ENCODE measurements at places on chromosomes 12 and 14.

DNA sequence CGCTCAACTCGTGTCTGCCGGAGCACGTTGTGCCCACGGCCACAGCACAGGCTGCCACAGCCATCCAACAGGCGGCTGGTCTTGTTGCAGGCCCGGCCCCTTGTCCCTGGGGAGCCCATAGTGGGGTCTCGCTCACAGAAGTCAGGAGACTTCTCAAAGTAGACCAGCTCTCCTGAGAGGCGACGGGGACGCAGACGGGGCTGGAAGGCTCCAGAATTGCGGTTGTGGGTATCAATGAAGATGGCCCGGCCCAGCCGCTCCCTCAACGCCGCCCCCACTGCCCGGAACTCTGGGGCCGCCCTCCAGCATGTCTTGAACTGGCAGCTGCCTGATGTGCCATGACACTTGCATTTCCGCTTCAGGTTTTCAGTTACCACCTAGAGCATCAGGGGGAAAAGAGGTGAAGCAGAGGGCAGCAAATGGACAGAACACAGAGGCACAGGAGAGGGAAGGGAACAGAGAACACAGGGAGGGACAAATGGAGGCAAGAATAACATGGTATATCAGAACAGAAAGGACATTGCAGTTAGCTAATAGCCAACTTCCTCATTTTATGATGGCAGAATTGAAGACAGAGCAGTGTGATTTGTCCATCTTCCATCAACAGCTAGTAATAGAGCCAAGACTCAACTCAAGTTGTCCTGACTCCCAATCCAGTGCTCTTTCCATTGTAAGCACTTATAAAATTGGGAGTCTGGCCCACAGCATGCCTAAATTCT, 5.2 kb downstream of the WNT10B start:
- no peak for DNase-seq

DNA sequence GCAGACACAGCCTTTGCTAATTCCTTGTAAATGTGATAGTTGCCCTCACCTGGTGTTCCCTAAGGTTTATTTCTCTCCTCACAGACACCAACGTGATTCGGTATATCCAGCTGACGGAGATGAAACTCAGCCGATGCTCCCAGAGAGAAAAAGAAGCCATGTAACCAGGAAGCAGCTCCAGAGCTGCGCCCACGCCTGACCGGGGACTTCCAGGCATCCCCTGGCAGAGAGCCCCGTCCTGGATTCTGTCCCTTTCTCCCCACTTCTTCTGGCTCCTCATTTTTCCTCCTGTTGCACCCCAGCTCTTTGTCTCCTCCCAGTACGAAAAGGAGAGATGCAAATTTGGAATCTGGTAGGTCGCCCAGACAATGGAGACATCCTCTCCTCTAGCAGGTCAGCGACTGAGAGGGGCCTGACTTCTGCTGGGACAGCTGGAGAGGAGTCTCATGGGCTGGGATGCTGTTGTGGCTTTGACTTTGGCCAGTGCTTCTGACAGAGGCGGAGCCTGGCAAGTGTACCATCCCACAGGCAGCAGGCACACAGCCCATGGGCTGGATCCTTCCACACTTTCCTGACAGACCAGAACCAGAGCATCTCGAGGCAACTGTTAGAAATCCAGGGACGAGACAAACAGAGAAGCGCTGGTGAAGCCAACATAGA, 29.4 kb downstream of the TTC9 start:
- no peak for DNase-seq

- DNase-seq: no peak
These were observed 1052.1 kb downstream of the TMEM121 start for GRCh38 chr14:106578481-106578880.

GRCh38 chr14:30885840-30886740, 11.7 kb downstream of the COCH start:
- no peak for DNase-seq

GRCh38 chr12:129729170-129729569, 174.7 kb downstream of the TMEM132D start:
- DNase-seq: no peak

DNA sequence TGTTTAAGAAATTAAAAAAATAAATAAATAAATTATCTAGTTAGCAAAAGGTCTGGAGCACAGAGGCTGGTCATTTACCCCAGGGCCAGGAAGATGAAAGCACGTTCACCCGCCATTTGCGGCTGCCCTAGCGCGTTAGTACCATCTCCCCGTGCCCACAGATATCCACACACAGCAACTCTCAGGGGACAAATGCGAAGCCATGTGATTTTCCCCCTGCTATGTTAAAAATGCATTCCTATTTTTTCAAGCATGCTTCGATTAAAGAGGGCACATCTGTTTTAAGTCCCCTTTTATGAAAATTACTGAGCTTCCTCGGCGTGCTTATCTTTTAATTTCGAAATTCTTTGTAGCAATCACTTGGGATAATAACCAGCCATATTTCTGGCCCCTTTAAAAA, 56.9 kb upstream of the PIWIL1 start:
- no peak for DNase-seq

GRCh38 chr14:104341532-104342434, 203.4 kb downstream of the KIF26A start:
- peak; percentile 20 for DNase-seq

- no peak for DNase-seq
These were observed 114.8 kb upstream of the FOXN3 start for GRCh38 chr14:89531661-89532335.

DNA sequence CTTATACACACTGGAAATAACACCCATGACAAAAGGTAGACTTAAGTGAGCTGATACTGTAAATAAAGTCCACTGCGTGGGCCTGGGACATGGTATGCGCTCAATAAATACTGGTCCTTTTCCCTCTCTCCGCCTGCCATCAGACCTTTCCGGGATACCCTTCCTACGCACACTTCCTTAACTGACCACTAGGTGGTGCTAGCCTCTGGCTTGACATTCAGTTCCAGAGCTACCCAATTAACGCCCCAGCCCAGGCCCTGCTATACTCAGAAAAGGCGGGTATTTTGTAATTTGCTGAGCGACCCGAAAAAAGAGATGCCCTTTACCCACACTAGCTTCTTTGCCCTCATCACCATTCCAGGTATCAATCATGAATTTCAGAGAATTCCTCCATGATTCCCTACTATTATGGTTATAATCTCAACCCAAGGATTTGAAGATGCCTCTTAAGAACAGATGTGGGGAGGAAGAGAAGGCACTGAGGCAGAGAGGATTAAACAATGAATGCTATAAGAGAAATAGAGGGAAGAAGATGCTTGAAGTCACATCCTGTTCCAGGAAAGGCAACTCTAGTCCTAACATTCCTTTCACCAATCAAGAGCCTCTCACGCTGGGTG, 3.9 kb upstream of the LRP1 start:
- peak; percentile 82 for DNase-seq

DNA sequence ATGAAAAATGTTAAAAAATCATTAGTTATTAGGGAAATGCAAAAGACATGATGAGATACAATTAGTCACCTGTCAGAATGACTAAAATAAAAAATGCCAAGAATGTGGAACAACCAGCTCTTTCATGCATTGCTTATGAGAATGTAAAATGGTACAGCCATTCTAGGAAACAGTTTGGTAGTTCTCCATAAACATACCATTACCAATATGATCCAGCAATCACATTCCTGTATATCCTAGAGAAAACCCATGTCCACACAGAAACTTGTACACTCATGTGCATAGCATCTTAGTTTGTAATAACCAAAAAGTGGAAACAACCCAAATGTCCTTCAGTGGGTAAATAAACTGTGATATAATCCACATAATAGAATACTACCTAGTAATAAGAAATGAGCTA, 245.7 kb downstream of the FUT8 start:
- no peak for DNase-seq

GRCh38 chr12:57631566-57632072, 1.4 kb downstream of the B4GALNT1 start:
- no peak for DNase-seq

DNA sequence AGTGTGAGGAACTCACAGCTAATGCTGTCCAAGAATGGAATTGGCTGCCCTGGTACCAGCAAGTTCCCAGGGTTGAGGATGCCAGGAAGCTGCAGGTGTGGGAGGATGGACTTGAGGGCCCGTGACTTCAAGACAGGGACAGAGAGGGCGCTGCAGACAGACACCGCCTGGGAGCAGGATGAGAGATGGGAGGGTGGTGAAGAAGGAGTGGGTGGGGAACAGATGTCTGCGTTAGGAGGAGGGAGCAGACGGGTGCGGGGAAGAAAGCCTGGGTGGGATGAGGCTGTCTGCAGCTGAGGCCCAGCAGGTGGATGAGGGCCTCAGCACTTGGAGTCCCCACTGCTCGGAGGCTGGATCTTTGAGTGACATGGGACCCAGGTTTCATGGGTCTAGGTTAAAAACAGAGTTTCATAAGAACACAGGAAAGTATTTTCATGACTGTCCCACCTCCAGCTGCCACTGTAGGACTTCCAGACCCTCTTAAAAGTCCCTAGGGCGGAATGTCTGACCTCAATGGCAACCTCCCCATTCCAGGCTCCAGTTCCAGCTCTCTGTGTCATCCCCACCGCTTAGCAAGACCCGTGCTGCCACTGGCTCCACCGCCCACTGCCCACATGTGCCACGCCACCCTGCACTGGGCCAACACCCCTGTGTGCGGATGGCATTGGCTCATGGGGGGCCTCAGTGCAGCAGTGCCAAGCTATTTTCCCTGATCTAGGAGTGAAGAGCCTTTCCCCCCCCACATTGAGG, 70.3 kb upstream of the SCN8A start:
- no peak for DNase-seq

GRCh38 chr14:102827716-102828115, 50.5 kb downstream of the TRAF3 start:
- no peak for DNase-seq

DNA sequence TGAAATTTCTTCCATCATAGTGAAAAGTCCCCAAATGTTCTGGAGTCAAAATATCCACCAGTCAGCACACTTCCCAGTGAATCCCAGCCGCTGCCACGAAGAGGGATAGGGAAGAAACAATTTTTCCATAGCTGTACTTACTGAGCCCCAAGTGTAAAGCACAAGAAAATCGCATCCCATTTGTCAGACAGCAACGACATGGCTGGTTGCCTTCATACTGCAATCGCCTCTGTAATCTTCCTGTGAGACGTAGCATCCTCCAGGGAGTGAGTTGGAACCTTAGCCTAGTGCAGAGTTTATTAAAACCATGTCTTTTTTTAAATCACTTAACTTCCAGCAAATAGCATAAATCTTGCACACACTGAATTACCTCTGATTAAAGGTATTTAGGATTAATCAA, 56.8 kb downstream of the GNG2 start:
- DNase-seq: no peak

GRCh38 chr12:84315926-84316325, 596.7 kb downstream of the SLC6A15 start:
- no peak for DNase-seq

DNA sequence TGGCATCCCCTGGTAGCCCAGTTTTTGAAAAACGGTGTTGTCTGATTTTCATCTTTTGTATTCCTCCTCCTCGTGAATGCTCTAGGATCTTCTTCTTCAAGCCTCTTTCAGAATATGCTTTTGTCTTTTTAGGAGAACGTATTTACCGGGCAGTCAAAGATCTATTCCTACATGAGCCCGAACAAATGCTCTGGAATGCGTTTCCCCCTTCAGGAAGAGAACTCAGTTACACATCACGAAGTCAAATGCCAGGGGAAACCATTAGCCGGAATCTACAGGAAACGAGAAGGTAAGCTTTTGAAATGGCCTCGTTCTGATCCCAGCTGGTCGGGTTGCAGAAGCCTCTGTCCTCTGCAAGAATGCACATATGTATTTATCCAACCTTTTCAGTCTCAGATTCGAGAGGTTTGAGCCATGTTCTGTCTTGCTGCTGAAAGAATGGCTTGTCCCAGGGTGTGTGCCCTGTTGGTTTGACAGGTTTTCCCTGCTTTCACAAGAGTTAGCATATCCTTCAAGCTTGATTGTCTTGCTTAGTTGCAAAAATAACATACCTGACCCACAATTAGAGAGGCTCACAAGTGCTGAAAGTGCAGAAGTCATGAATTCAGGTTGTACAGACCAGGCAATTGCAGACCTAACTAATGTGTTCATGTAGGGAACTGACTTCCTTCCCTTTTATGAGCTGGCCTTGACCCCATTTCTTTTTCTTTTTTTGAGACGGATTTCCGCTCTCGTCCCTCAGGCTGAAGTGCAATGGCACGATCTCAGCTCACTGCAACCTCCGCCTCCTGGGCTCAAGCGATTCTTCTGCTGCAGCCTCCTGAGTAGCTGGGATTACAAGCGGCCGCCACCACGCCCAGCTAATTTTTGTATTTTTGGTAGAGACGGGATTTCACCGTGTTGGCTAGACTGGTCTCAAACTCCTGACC, 6.8 kb downstream of the KMT5A start:
- no peak for DNase-seq

GRCh38 chr12:123042833-123043232, 62.4 kb downstream of the ARL6IP4 start:
- no peak for DNase-seq

DNA sequence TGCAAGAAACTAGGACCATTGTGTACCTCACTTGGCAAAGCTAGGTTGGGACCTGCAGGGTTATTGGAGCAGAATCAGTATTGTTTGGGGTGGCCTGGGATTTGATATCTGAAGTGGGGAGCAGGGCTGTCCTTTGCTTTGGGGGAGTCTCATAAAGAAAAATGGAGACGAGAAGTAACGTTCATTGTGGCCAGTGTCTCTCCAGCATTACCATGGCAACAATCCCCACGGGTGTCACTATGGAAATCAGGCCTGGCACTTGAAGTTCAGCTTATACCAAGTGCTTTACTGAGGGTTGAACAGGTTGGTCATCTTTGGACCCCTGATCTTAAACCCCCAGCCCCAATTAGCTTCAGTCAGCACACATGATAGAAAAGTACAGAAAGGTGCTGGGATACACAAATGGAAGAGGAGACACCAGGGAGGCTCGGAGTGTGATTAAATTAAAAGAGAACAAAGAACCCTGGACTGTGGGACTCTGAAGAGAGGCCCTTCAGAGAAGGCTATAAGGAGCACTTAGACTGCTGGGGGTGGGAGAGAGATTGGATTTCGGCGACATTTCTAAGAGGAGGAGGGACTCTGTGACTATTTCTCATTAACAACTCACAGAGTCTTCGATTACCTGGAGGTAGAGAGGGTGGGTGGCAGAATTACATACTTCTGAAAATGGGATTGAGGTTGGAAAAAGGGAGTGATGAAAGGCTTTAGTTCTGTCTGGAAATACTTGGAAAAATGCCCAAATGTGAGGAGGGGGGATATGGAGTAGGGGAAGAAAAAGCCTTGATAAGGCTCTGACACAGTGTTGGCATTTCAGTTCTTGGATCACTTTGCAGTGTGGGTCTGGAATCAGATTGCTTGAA, 3.7 kb downstream of the KIF5A start:
- no peak for DNase-seq

GRCh38 chr12:52097045-52097666, 17.7 kb downstream of the SMIM41 start:
- no peak for DNase-seq

All from activated CD4-positive, alpha-beta T cell treated with anti-CD3 and anti-CD28 coated beads, Interleukin-2, Interleukin-4, amounts not matched to agents 100 ng/mL and 50 ng/mL, durations not matched to agents 16 hours and 8 hours (primary cell).